ENCODE measurements at places on chromosomes 2 and 18.

DNA sequence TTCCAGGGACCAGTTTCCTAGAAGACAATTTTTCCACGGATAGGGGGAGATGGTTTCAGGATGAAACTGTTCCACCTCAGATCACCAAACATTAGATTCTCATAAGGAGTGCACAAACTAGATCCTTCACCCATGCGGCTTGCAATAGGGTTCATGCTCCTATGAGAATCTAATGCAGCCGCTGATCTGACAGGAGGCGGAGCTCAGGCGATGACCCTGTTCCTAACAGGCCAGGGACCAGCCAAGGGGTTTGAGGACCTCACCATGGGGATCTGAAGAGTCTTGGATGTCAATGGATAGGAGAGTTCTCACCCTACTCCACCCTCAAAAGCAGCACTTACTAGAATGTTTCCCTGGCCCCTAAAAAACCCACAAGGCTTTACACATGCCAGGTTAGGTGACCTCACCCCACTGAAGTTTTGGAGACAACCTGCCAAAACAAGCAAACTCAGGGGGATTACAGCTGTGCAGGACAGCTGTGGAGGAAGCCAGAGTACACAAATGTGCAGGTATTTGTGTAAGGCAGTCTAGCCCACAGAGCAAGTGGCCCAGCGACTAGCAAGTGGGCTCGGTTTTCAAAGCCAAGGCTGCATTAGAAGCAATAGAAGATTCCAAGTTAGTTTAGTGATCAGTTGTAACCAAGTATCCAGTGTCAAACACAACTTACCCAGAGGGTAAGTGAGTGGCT, 3.9 kb downstream of the EVA1A start:
- no peak for DNase-seq

DNA sequence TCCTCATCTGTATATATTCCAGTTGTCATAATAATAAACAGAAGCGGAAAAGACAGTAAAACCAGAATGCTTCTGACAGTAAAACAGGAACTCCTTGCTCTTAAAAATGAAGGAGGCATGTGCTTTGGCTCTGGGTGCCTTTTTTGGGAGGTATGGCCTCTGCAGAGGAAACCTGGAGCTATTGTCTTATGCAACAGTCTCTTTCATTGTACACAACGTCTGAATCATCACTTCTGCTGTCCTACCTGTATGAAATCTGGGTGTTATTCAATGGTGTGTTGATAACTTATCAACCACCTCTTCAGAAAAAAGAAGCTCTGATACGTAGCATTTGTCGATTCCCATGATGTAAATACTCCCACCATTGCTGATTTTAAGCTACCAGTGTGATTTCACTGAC, 64.8 kb downstream of the CDCA7 start:
- no peak for DNase-seq

DNA sequence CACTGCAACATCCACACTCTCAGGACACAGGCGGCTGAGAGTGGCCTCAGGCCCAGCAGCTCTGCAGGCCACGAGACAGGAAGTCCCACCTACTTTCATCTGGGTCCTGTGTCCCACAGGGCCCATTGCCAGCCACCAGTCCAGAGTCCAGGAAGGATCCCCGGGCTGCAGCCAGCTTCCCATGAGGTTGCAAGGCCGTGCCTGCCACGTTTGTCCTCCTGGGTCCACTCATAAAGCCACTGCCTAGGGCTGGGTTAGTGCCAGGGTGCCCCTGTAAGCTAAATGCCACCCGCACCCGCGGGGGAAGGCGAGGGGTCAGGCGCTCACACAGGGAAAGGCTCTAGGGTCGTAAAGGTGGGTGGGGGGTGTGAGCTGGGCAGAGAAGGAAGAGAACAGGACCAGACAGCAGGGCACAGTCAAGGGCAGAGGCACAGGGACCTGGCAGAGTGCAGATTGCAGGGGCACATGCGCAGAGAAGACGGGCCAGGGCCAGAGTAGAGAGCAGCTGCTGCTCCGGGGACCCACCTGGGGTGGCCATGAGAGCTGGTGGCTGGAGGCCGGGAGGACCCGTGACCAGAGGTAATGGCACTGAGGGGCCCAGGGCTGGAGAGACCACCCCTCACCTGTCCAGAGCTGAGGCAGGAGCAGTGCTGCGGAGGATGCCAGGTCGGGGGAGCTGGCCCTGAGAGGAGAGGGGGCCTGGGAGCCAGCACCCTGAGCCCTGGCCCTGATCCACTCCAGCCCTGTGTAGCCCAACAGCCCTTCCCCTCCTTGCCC, 8.0 kb downstream of the AGXT start:
- no peak for DNase-seq

DNA sequence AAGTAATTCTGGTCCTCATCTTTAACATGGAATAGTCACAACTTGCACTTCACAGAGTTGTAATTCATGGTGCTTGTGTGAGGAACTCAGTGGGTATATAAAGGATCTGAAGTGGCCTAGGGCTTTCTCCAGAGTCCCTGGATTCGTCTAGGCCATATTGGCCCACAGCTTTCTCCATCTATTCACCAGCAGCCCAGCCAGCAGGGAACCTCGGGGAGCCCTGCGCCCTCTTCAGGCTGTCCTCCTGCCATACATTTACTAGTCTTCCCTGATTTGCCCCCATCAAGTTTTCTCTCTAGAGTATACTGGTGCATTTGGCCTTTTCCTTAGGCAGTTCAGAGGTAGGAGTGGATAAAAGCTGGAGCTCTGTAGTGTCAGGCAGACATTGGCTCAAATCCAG, 278.3 kb downstream of the MYCN start:
- no peak for DNase-seq

DNA sequence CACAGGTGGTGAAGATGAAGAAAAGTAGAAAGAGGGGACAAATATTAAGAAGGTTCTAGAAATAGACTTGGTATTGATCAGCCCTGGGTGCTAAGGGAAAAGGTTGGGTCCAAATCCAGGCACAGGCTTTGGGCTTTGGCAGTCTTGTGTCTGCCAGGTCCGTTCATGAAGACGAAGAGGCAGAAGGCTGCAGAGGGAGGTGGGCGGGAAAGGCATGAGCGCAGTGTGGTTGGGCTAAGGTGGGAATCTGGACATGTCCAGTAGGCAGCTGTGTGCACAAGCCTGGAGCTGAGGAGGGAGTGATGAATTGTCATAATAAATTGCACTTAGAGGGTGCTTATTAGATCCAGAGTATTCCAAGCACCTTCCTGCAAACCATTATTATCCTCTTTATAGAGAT, 105.7 kb upstream of the TEX51 start:
- no peak for DNase-seq

GRCh38 chr2:55620123-55620779, 2.8 kb upstream of the PPP4R3B start:
- DNase-seq: no peak

- DNase-seq: no peak
These were observed 38.3 kb upstream of the NRP2 start for GRCh38 chr2:205644018-205644417.

- DNase-seq: no peak
These were observed 160.1 kb downstream of the HAUS1 start for GRCh38 chr18:46264255-46264654.

DNA sequence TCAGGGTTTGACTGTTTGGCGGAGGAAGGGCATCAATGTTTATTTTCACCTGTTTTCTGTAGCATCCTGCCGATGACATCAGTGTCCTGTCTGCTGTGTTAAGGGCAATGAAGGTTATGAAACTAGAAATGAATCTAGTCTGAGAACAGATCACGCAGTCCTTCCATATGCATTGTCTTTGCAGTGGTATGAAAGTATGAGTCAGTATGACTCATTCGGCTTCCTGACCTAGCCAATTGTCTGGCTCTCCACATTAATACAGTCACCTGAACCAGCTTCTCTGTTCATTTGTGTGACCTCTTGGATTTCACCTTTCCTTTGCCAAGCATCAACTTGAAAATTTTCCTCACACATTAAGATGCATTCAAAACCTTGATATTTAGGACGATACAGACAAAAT, 353.8 kb downstream of the RND3 start:
- DNase-seq: no peak

- DNase-seq: no peak
These were observed 26.9 kb upstream of the YWHAQ start for GRCh38 chr2:9657731-9658130.

GRCh38 chr2:8413589-8414135, 268.2 kb upstream of the ID2 start:
- no peak for DNase-seq

GRCh38 chr2:222862106-222862908, 1.5 kb downstream of the ACSL3 start:
- DNase-seq: no peak

- no peak for DNase-seq
These were observed 263.2 kb downstream of the EXOC6B start for GRCh38 chr2:72562451-72563153.

- DNase-seq: no peak
These were observed 52.7 kb downstream of the MAP2 start for GRCh38 chr2:209476367-209477208.

DNA sequence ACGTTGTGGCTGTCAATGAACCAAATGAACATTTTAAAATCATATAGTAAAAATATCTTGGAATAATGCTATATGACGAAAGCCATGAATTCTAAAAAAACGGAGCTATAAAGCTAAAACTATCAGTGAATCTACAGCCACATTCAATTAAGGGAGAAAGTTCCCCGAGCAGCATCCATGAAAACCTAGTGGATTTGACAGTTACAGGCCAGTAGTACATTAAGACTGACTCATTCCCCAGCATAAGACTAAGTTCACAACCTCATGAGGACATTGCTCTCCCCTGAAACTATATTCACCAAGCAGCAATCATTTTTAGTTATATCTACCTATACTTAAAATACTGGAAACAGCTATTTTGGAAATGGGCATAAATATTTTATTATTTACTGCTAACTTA, 36.6 kb downstream of the KIDINS220 start:
- no peak for DNase-seq

GRCh38 chr2:203808046-203808750, 59.4 kb upstream of the CTLA4 start:
- no peak for DNase-seq

- DNase-seq: no peak
These were observed 33.7 kb upstream of the MRPL33 start for GRCh38 chr2:27737676-27738348.

DNA sequence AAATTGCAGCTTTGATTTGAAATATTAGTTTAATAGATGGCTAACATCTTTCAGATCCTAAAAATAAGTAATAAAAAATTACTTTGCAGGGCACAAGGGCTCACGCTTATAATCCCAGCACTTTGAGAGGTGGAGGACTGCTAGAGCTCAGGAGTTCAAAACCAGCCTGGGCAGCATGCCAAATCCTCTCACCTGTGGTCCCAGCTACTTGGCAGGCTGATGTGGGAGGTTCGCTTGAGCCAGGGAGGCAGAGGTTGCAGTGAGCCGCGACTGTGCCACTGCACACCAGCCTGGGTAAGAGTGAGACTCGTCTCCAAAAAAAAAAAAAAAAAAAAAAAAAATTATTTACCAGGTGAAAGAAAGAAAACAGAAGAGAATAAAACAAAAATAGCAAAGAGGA, 449.8 kb downstream of the NRXN1 start:
- no peak for DNase-seq

DNA sequence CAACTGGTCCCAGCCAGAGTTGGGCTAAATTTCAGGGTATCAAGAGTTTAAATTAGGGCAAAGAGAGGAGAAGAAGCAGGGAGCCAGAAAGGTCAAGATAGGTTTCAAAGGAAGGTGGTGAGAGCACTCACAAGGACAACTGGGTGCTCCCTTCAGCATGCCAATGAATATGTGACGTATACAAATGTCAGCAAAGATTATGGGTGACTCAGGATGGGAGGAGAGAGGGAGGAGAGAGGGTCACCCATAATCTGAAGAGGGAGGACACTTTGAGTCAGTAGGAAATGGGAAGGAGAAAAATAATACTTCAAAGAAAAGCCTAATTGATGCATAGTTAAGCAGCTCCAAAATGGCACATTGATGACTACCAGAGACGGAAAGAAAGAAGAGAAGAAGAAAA, 53.1 kb upstream of the ABCA12 start:
- no peak for DNase-seq

GRCh38 chr2:181742922-181743722, 62.8 kb upstream of the NEUROD1 start:
- DNase-seq: no peak

GRCh38 chr2:134392442-134393074, 138.7 kb downstream of the MGAT5 start:
- no peak for DNase-seq

GRCh38 chr2:235073868-235074413, 122.1 kb downstream of the SH3BP4 start:
- DNase-seq: no peak

GRCh38 chr2:96470636-96471035, 34.5 kb downstream of the NEURL3 start:
- peak; percentile 52 for DNase-seq

GRCh38 chr18:13376841-13377351, 158.3 kb downstream of the LDLRAD4 start:
- peak; percentile 68 for DNase-seq

- no peak for DNase-seq
These were observed 156.8 kb upstream of the UBE2E3 start for GRCh38 chr2:180823546-180824141.

- DNase-seq: no peak
These were observed 4.4 kb downstream of the IL1B start for GRCh38 chr2:112831946-112832840.

DNA sequence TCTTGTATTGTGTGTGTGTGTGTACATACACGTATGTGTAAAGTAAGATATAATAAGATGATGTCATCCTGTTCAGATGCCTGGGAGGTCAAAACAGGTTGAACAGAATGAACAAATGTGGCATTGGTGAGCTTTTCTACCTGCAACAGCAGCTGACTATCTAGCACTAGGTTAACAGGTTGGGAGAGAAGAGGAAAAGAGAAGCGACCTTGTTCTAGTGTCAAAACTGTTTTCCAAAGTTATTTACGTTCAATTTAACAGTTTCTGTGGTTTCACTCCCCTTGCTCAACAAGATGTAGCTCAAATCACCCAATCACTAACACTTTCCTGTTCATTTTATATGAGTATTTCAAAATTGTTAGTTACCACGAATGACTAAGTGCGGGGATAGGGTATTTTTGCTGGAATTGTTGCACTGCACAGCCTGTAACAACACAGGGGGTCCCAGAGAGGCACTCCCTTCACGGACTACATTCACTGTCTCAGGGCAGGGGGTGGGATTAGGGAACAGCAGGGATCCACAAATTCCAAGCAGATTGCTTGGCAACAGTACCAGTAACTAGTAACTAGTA, 67.5 kb upstream of the DTNB start:
- DNase-seq: no peak

GRCh38 chr2:191417746-191418145, 172.5 kb downstream of the MYO1B start:
- DNase-seq: no peak

GRCh38 chr2:445896-446295, 158.0 kb upstream of the ALKAL2 start:
- DNase-seq: no peak

GRCh38 chr2:49005261-49005660, 149.1 kb downstream of the FSHR start:
- DNase-seq: no peak

DNA sequence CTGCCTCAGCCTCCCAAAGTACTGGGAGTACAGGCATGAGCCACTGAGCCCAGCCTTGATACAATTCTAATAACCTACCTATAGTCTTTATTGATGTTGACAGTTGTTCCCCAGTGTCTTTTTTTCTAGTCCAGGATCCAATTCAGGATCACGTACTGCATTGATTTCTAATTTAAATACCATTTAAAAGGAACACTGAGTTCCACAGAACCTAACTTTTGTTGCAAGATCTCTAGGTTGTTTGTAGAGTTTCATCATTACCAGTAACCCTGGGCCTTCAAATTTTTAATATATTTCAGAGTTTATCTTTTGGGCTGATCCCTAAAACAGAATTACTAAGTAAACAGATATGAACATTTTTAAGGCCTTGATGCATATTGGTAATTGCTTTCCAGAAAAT, 21.1 kb upstream of the TMBIM1 start:
- no peak for DNase-seq
